Activated CD4-positive, alpha-beta T cell treated with anti-CD3 and anti-CD28 coated beads, Interleukin-2, amount 10 ng/mL, durations not matched to agents 24 days and 14 days (primary cell): ENCODE measurements at places on chromosomes 7 and 10. TPM values are rescaled to one million over a fixed set of nuclear protein-coding genes. Genes with fewer than 3 reads are reported as not detected.

Gene H2BK1
- total RNA-seq = 0.83 TPM in 1 of 2 replicates, not detected in the other

Gene CFAP69
- total RNA-seq = not detected in 2 replicates

DNA sequence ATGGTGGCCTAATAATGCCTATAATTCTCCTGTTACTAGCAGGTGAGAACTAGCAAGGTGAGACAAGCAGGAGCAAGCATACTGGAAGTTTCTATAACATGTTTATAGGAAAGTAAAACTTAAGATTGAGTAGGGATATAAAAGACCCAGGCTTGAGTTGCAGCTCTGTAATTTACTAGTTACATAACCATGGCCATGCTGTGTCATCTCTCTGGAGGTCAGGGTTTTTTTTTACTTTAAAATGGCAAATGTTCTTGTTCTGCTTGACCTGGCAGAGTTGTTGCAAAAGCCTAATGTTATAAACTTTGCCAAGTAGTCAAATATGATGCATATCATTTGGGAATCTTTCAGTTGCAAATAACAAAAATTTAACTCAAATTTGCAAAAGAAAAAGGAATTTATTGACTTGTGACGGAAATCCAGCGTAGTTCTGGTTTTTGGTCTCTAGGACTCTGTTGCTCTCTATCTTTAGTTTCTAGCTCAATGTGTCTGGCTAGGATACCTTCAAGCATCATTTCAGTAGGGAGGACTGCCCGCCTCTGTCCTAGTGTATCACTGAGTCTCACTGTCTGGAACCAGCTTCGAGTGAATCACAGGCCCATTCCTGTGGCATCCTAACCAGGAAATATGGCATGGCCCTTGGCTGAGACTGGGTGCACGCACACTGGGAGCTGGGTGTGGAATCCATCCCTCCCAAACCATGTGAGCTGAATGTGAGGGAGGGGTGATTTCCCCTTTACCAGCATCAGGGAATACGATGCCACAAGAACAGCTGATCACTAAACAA lies 67.9 kb downstream of the ADAM22 start:
- H3K27ac ChIP-seq = no peak overlapping the region
- no peak overlapping the region for H3K4me3 ChIP-seq
- H3K4me1 ChIP-seq = no peaks in the 10 kb centered on the region
- H3K27me3 ChIP-seq = peaks cover 2% of the 10 kb centered on the region
- no peak for DNase-seq

Gene SLC39A12
- not detected in 2 replicates for total RNA-seq

DNA sequence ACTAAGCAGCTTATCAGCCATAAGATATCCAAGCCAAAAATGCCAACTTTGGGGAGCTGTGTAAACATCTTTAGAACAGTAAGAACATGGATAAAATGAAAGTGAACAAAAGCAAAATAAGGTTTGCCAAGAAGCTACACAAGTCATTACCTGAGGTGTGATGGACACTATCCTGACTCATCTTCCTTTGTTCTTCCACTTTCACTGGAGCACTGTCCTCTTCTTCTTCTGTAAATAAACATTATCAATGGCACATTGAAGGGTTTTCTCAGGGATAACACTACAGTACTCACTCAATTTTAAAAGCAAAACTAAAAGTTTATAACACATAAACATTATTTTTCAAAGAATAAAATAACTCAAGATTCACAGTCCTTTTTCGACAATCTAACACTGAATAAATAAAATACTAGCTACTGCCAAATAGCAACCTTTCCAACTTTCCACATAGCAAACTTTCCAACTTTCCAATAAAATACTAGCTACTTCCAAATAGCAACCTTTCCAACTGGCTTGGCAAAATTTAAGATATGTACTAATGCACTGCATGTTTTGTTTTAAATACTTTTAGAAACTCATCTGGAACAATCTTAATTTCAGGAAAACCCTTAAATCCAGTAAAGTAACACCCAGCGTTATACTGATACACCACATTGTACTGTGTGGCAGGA lies 174.1 kb downstream of the SKAP2 start:
- peaks cover 24% of the 10 kb centered on the region for H3K27me3 ChIP-seq
- DNase-seq = no peak
- H3K36me3 ChIP-seq = no peaks in the 10 kb centered on the region
- H3K27ac ChIP-seq = no peak overlapping the region
- H3K4me1 ChIP-seq = peaks cover 2% of the 10 kb centered on the region
- no peak overlapping the region for H3K4me3 ChIP-seq

Gene ERVW-1
- not detected in 2 replicates for total RNA-seq

Gene PPP1R17
- not detected in 2 replicates for total RNA-seq

GRCh38 chr7:139875821-139876241 lies 46.8 kb downstream of the TBXAS1 start:
- H3K27me3 ChIP-seq = peaks cover 5% of the 10 kb centered on the region
- no peak overlapping the region for H3K4me3 ChIP-seq
- no peak for DNase-seq
- H3K4me1 ChIP-seq = peaks cover 2% of the 10 kb centered on the region
- H3K36me3 ChIP-seq = no peaks in the 10 kb centered on the region

GRCh38 chr10:125392609-125393008 lies 232.2 kb upstream of the CTBP2 start:
- no peaks in the 10 kb centered on the region for H3K36me3 ChIP-seq
- DNase-seq = no peak
- H3K27me3 ChIP-seq = no peaks in the 10 kb centered on the region
- no peak overlapping the region for H3K4me3 ChIP-seq
- H3K4me1 ChIP-seq = no peaks in the 10 kb centered on the region
- no peak overlapping the region for H3K27ac ChIP-seq

Gene WNT8B
- 0.16 and 0.43 TPM in 2 replicates for total RNA-seq

- H3K4me3 ChIP-seq = no peak overlapping the region
- H3K36me3 ChIP-seq = no peaks in the 10 kb centered on the region
- no peaks in the 10 kb centered on the region for H3K27me3 ChIP-seq
- no peak for DNase-seq
- no peak overlapping the region for H3K27ac ChIP-seq
- no peaks in the 10 kb centered on the region for H3K4me1 ChIP-seq
Measured at GRCh38 chr7:89200758-89201157, 405.2 kb upstream of the TEX47 start.

Gene STRA8
- total RNA-seq = not detected in 2 replicates

Gene OR2A1
- total RNA-seq = not detected in 2 replicates

DNA sequence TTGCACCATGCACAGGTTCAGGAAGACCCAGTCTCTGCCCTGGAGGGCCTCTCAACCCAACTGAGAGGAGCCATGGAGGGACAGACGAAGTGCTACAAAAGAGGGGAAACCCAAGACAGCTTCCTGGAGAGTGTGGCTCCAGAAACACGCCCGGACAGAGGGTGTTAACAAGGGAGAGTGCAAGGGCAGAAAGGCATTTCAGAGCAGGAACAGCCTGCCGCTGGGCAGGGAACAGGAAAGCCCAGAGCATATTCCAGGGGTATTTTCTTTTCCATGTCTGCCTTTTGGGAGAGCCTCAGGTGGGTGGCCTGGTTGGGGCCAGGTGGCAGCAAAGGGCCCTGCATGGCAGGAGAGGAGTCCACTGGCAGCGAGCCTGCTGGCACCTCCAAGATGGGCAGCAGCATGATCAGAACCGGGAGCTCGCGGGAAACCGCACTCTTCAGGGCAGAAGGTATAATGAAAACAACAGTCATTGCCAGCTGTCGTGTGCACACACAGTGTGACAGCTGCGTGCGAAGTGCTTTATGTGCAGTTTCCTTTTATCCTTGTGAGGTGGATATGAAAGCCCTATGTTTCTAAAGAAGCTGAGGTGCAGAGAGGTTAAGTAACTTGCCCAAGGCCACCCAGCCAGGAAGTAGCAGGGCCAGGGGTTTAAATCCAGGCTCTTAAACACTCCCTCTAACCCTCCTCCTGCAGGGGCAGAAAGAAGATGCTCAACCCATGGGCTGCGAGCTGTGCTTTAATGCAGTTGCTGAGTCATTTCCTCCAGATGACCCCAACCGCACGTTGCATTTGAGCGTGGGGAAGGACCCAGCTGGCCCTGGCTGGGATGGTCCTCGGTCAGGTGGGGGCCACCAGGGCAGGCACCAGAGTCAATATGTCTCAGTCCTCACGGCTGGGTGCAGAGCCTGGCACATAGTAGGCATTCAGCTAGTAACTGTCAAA lies 128.6 kb downstream of the OAT start:
- H3K27ac ChIP-seq = no peak overlapping the region
- H3K4me3 ChIP-seq = no peak overlapping the region
- H3K4me1 ChIP-seq = peaks cover 2% of the 10 kb centered on the region
- no peaks in the 10 kb centered on the region for H3K36me3 ChIP-seq
- no peak for DNase-seq

- H3K36me3 ChIP-seq = no peaks in the 10 kb centered on the region
- peaks cover 76% of the 10 kb centered on the region for H3K27me3 ChIP-seq
- no peak overlapping the region for H3K4me3 ChIP-seq
- H3K4me1 ChIP-seq = peaks cover 27% of the 10 kb centered on the region
- H3K27ac ChIP-seq = no peak overlapping the region
- peak; percentile 38 for DNase-seq
Measured at GRCh38 chr7:116527521-116527920, 2.7 kb downstream of the CAV1 start.

DNA sequence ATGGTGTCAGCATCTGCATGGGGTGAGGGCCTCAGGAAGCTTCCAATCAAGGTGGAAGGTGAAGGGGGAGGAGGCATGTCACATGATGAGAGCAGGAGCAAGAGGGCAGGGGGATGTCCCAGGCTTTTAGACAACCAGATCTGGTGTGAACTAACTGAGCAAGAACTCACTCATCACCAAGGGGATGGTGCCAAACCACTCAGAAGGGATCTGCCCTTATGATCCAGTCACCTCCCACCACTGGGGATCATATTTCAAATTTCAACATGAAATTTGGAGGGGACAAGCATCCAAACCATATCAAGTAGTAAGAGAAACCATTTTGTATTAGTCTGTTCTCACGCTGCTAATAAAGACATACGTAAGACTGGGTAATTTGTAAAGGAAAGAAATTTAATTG lies 33.6 kb downstream of the THNSL1 start:
- H3K4me3 ChIP-seq = no peak overlapping the region
- H3K27ac ChIP-seq = no peak overlapping the region
- no peaks in the 10 kb centered on the region for H3K4me1 ChIP-seq
- H3K36me3 ChIP-seq = no peaks in the 10 kb centered on the region
- H3K27me3 ChIP-seq = peaks cover 34% of the 10 kb centered on the region
- no peak for DNase-seq

Gene AKR1C4
- total RNA-seq = not detected in 2 replicates

DNA sequence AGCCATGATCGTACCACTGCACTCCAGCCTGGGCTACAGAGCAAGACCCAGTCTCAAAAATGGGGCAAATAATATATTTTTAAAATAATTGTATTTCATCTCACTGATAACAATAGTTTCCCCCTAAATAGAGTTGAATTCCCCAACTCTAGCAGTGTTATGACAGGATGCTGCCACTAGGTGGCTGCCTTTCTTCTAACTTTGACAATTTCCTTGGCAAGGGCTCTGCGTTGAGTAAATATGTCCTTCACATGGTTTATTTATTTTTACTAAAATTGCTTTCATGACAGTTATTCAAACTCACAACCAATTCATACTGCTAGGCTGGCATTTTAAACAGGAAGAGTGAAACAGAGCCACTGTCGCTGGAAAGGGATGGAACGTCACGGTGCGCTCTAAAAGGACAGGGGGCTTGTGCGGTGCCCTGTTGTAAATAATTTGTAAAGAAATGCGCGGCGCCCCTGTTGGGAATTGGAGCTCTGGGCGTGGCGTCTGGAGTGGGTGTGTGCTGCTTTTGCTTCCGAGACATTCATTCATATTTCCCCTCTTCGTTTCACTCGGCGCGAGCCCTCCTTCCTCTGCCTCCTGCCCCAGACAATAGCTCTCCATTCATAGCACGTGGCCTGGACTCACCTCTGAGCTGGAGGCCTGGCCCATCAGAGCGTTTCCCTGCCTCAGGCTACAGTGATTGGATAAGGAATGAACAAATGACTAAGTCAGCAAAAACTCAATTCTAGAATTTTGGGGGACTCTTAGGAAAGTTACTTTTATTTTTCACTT lies 20.5 kb upstream of the PITRM1 start:
- peaks cover 73% of the 10 kb centered on the region for H3K27me3 ChIP-seq
- DNase-seq = peak; percentile 84
- H3K4me3 ChIP-seq = no peak overlapping the region
- H3K4me1 ChIP-seq = peaks cover 8% of the 10 kb centered on the region
- H3K36me3 ChIP-seq = peaks cover 1% of the 10 kb centered on the region
